ENCODE measurements at places on chromosomes 7 and 10.

DNA sequence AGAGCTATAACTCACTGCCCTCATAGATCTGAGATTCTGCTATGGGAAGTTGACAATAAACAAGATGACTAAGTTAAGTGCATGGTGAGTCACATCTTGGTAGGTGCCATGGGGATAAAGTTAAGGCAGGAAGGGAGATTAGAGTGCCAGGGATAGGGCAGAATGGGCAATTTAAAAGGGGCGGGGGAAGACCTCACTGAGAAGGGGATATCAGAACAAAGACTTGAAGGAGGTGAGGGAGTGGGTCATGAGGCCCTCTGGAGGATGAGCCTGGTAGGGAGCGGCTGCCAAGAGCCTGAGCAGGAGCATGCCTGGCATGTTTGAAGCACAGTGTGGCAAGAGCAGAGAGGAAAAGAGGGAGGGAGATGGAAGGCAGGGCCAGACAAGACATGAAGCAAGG, 34.8 kb upstream of the INMT start:
- DNase-seq = no peak

DNA sequence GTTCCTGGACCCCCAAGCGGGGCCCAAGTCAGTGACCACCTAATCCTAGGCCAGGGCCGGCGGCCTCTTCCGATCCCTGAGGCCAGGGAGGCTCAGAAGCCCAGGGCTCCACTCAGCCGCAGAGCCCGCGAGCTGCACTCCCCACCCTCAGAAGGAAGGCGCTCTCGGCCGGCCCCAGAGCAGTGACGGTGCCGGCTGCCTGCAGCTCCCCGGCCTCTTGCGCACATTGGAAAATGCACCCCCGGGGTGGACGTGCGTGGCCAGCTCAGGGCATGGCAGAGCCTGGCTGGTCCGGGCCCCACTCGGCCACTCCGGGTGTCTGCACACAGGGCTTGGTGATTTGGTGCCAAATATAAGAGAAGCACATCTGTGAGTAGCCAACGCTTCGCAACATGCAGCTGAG, 269.1 kb downstream of the PTPRN2 start:
- DNase-seq = no peak

DNA sequence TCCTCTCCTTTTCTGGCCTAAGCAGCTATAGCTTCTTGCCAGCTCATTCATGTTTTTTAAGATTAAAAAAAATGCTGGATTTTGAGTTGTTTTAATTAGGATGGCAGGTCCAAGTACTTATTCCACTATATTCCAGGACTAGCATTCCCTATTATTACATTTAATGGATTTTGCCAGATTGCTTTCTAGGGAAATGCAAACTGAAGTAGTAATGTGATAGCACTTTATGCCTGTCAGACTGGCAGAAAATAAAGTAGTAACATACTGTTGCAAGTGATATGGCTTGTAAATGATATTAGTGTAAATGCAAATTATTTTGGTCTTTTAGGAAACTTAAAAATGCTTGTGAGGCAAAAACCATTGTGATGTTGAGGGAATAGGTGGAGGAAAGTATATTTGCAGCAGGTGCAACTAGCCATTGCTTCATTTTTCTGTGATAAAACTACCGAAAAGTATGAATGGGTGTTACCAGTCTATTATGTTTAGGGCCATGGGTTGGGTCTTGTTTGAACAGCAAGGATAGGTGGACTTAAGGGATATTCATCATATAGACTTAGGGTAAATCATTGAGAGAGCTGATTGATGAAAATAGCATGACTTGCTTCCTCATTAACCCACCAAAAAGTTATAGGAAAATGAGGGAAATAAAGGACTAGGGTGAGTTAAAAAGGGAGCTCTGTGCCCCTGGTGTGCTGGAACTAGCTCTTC, 19.9 kb downstream of the ZNRF2 start:
- DNase-seq = no peak

DNA sequence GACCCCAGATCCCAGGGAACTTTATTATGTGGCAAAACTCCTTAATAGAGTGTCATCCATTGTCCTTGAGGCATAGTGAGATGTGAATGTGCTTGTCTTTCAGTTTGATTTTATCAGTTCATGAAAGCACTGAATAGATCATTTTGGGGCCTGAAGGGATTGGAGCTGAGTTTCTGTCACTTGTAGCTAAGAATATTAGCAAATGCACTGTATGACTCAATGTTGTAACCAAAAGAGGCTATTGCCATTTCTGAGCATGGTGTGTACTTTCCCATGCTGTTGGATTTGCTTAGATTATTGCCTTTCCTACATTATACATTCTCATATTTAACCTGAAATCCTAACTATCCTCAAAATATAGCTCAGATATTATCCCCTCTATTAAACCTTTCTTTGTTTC, 130.4 kb downstream of the PRKG1 start:
- no peak for DNase-seq

DNA sequence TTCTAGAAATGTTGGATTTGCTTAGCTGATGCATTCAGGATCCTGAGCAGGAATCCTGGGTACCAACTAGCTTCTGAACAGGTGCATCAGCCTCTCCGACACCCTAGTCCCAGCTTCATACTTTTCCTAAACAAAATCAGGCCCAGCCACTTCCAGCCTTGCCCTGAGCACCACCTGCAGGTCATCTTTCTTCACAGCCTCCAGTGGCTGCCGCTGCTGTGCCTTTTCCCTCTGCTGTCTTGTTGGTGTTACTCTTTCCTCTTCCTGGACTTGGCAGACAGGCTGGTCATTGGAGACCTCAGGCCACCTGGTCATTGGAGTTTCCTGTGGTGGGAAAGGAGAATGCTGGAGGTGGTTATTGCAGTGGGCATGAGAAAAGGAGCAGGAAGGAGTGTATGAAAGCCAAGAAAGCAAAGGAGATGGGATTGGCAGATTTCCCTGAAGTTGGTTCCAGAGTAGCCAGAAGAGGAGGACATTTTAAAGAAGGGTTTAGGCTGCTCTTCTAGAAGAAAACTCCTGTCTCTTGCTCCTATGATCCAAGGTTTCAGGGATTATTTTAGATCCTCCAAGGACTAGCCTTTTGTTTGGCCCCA, 48.2 kb upstream of the NFKB2 start:
- no peak for DNase-seq

Data from astrocyte of the cerebellum (primary cell).